Ascending aorta (tissue), 2 donors: ENCODE measurements at places on chromosomes 3 and 15.

DNA sequence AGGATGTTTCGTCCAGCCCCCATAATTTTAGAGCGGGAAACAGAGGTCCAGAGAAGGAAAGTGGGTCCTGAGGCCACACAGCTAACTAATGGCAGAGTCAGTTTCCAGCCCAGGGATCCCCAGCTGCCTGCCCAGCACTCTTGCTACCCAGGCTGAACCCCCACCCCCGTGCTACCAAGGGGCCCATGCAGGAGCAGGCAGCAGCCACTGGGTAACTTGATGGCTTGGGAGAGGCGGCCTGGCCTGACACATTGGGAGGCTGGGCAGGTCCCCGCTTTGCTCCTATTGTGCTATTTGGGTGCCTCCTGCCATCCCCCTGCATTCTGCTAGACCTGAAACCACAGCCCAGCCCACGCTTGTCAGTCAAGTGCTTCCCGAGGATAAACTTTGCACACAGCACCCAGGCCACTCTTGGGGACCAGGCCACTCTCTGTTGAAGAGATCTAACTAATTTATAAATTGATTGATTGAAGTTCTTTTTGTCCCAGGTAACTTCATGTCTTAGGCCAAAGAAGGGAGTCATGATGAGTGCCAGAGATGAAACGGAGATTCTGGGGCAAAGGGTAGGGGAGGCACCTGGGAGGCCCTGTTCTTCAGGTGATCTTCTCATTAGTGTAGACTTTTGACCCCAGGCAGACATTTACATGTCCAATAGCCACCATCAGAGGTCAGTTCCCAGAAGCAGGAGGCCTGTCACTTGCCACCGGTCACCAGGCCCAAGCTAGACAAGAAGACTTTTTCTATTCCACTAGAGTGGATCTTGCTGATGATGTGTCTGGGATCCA, 7.0 kb downstream of the PAK6 start:
- H3K4me1 ChIP-seq, result no peaks in the 10 kb centered on the region
- H3K36me3 ChIP-seq, result no peaks in the 10 kb centered on the region
- H3K27me3 ChIP-seq, result no peaks in the 10 kb centered on the region
- DNase-seq, result no peak
- no peak overlapping the region for H3K4me3 ChIP-seq

DNA sequence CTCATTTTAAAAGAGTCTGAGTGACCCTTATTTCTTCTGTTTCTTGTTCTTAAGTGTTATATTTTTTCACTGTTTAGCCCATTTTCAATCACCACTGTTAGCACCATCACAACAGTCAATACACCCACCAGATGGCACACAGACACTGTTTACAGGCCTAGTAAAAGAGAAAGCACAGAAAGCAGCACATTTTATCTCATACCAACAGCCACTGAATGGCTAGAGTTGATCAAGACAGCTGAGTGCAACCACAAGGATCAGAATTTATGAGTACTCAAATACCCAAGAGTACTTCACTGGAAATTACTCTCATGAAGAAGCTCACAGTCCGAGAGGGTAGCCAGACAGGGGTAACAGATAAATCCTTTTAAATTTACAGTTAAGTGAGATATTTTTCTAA, 127.0 kb downstream of the TFDP2 start:
- H3K36me3 ChIP-seq, result no peaks in the 10 kb centered on the region
- DNase-seq, result no peak
- peaks cover 4% of the 10 kb centered on the region for H3K4me1 ChIP-seq
- H3K27ac ChIP-seq, result no peak overlapping the region
- H3K4me3 ChIP-seq, result no peak overlapping the region

- no peak overlapping the region for H3K4me3 ChIP-seq
- H3K36me3 ChIP-seq, result no peaks in the 10 kb centered on the region
- peaks cover 9% of the 10 kb centered on the region for H3K4me1 ChIP-seq
- no peaks in the 10 kb centered on the region for H3K27me3 ChIP-seq
- no peak for DNase-seq
- H3K27ac ChIP-seq, result no peak overlapping the region
Measured at GRCh38 chr15:87986776-87987175, 269.8 kb downstream of the NTRK3 start.

DNA sequence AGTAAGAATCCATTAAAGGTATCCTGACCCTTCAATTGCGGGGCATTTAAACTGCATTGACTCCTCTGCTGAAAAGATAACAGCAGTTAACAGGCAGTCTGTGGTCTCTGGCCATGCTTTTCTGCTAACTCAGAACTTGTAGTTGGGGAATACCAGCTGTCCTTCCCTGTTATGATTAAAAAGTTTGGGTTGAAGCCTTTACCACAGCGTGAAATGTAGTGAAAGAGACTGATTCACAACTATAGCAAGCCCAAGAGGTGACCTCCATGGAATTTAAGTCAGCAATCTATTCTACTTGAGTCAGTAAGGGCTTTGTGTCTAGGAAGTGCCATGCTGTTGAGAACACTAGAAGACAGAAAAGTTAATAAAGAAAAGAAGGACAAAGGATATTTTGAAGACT, 1037.3 kb downstream of the SI start:
- no peaks in the 10 kb centered on the region for H3K36me3 ChIP-seq
- no peak for DNase-seq
- no peaks in the 10 kb centered on the region for H3K27me3 ChIP-seq
- no peak overlapping the region for H3K4me3 ChIP-seq
- H3K4me1 ChIP-seq, result no peaks in the 10 kb centered on the region

DNA sequence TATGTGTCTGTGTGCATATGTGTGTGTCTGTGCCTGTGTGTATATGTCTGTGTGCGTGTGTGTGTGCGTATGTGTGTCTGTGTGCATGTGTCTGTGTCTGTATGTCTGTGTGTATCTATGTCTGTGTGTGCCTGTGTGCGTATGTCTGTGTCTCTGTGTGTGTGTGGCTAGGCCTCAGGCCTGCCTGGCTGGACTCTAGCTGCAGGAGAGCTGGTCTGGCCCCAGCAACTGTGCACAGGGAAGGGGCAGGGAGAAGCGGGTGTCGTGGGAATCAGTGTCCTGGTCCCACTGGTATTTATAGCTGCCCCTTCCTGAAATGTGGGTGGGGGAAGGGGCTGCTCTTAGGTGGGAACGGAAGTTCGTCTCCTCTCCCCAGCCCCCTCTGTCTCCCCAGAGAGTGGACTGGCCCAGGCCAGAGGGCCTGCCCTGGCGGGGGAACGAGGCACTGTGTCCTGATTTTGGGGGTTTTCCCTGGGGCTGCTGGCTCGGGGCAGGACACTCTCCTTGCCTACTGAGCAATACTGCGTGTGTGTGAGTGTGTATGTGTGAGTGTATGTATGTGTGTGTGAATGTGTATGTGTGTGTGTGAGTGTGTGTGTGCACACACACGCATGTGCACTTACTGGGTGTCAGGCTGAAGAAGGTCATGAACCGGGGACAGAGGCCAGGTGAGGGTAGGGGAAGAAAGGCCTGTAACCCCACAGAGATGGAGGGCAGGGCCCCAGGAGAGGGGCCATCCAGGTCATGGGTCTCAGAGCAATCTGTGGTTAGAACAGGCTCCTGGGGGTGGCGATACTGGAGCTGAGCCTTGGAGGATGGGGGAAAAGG, 6.6 kb downstream of the CSPG4 start:
- H3K4me1 ChIP-seq, result peaks cover 63% of the 10 kb centered on the region
- H3K27ac ChIP-seq, result peak overlapping the region; percentile 94
- DNase-seq, result no peak

- no peaks in the 10 kb centered on the region for H3K4me1 ChIP-seq
- no peak overlapping the region for H3K27ac ChIP-seq
- DNase-seq, result no peak
- no peaks in the 10 kb centered on the region for H3K27me3 ChIP-seq
- H3K4me3 ChIP-seq, result no peak overlapping the region
Measured at GRCh38 chr15:42118650-42119445, 24.5 kb upstream of the PLA2G4D start.

GRCh38 chr3:129439226-129439816, 427 bp downstream of the MBD4 start:
- peak overlapping the region; percentile 84 for H3K4me3 ChIP-seq
- DNase-seq, result no peak
- H3K27ac ChIP-seq, result peak overlapping the region; percentile 84
- no peaks in the 10 kb centered on the region for H3K27me3 ChIP-seq
- H3K4me1 ChIP-seq, result peaks cover 36% of the 10 kb centered on the region

- no peaks in the 10 kb centered on the region for H3K36me3 ChIP-seq
- no peaks in the 10 kb centered on the region for H3K27me3 ChIP-seq
- no peak overlapping the region for H3K27ac ChIP-seq
- H3K4me1 ChIP-seq, result peaks cover 19% of the 10 kb centered on the region
- H3K4me3 ChIP-seq, result peak overlapping the region; percentile 59
Measured at GRCh38 chr3:150412561-150413231, 4.6 kb downstream of the TSC22D2 start.

DNA sequence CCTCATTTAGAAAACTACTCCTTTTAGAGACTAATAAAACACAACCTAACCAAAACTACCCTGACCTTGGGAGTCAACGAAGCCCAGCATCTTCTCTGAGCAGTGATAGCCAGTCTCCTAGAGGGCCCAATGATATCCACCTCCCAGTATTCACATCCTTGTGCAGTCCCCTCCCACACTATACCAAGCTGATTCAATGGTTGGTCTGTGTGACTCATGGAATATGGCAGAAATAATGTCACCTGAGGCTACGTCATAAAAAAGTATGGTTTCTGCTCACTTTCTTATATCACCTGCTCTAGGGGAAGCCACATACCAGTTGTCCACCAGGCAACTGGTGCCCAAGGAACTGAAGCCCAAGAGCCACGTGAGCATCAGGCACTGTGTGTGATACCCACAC, 21.4 kb upstream of the USF3 start:
- H3K4me1 ChIP-seq, result peaks cover 4% of the 10 kb centered on the region
- H3K27me3 ChIP-seq, result no peaks in the 10 kb centered on the region
- DNase-seq, result no peak
- no peak overlapping the region for H3K27ac ChIP-seq
- H3K4me3 ChIP-seq, result no peak overlapping the region
- H3K36me3 ChIP-seq, result peaks cover 34% of the 10 kb centered on the region

DNA sequence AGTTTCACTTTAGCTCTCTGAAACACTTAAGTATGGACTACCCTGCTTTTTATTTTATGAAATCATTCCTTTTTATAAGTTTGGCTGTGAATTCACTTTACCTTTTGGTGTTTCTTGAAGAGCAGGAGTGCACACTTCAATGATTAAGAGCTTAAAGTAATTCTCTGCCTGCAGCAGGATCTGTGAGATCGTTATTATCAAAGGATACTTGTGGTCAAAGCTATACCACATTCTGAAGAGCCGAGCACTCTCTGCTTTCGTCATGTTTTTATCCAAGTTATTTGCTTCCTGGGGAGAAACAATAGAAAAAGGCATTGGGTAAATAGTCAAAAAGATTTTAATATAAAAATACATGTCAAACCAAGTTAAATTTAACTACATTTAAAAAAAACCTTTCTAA, 243.7 kb downstream of the CHST2 start:
- DNase-seq, result no peak
- H3K4me1 ChIP-seq, result no peaks in the 10 kb centered on the region
- H3K36me3 ChIP-seq, result peaks cover 3% of the 10 kb centered on the region
- no peak overlapping the region for H3K4me3 ChIP-seq
- H3K27ac ChIP-seq, result no peak overlapping the region
- no peaks in the 10 kb centered on the region for H3K27me3 ChIP-seq

DNA sequence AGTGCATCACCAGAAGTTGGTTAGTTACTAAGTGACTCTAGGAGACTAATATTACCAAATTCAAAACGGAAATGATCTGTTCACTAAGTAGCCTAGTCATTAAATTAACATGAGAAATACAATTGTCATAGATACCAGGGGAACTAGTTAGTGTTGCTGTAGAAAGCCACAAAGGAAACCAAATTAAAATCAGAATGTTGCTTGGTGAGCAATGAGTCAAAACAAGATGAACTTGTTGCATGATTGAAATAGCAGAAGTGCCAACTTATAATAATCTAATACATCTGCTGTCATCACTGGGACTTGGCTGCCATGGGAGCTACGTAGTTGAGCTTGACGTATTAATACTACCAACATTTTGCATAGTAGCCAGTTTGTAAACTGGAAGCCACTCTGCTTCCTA, 458.1 kb downstream of the DIPK2A start:
- no peaks in the 10 kb centered on the region for H3K27me3 ChIP-seq
- H3K4me1 ChIP-seq, result no peaks in the 10 kb centered on the region
- H3K36me3 ChIP-seq, result no peaks in the 10 kb centered on the region
- H3K4me3 ChIP-seq, result no peak overlapping the region

DNA sequence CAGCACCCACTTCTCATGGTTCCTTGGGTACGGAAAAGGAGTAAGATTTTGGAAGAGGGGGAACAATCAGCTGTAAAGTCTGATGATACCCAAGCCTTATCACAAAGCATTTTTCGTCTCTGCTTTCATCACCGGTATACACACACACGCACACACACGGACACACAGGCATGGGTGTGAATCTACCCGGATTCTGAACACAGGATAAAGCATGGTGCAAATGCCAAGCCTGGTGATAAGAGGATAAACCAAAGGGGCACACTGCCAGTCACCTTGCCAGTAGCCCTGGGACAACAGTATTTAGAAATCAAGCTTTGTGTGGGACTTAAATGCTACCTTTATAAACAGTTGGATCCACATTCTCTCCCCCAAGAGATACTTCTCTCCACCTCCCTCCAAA, 22.2 kb downstream of the FAM174B start:
- H3K36me3 ChIP-seq, result no peaks in the 10 kb centered on the region
- no peak for DNase-seq
- H3K27me3 ChIP-seq, result no peaks in the 10 kb centered on the region
- no peaks in the 10 kb centered on the region for H3K4me1 ChIP-seq
- no peak overlapping the region for H3K27ac ChIP-seq

- DNase-seq, result no peak
- peak overlapping the region; percentile 51 for H3K27ac ChIP-seq
- peaks cover 10% of the 10 kb centered on the region for H3K4me1 ChIP-seq
- H3K4me3 ChIP-seq, result no peak overlapping the region
- no peaks in the 10 kb centered on the region for H3K27me3 ChIP-seq
Measured at GRCh38 chr3:50582083-50582482, 12.8 kb downstream of the HEMK1 start.

GRCh38 chr3:159783780-159784742, 204.6 kb upstream of the IL12A start:
- no peaks in the 10 kb centered on the region for H3K27me3 ChIP-seq
- H3K36me3 ChIP-seq, result no peaks in the 10 kb centered on the region
- peak overlapping the region; percentile 81 for H3K27ac ChIP-seq
- DNase-seq, result peak; percentile 69

- no peaks in the 10 kb centered on the region for H3K36me3 ChIP-seq
- H3K4me3 ChIP-seq, result no peak overlapping the region
- H3K27me3 ChIP-seq, result no peaks in the 10 kb centered on the region
- DNase-seq, result no peak
Measured at GRCh38 chr15:80849308-80849707, 70.1 kb downstream of the CEMIP start.

- no peak for DNase-seq
- H3K27ac ChIP-seq, result no peak overlapping the region
- no peak overlapping the region for H3K4me3 ChIP-seq
- H3K36me3 ChIP-seq, result no peaks in the 10 kb centered on the region
- H3K27me3 ChIP-seq, result no peaks in the 10 kb centered on the region
- no peaks in the 10 kb centered on the region for H3K4me1 ChIP-seq
Measured at GRCh38 chr3:11914041-11914440, 67.4 kb upstream of the TAMM41 start.

DNA sequence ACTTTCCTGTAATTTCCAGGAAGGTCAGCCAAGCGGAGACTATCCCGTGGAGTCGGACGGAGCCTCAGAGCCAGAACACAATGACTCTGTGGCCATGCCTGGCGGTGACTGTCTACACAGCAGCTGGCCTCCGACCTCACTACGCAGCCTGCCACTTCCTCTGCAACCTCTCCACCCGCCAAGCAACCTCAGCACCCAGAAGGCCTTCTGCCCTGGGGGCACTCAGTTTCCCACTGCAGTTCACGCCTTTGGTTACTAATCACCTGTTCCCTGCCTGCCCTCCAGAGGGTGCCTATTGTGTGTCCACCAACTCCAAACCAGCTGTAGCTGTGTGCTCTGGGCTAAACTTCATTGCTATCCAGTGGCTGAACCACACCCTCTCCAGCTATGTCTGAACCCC, 44.0 kb downstream of the TM2D3 start:
- H3K4me3 ChIP-seq, result no peak overlapping the region
- no peaks in the 10 kb centered on the region for H3K27me3 ChIP-seq
- H3K36me3 ChIP-seq, result no peaks in the 10 kb centered on the region
- DNase-seq, result no peak
- no peak overlapping the region for H3K27ac ChIP-seq
